ENCODE measurements at places on chromosomes 7 and 10.
A peak's percentile ranks its signal among the peaks of the same experiment; 100 is the strongest.

GRCh38 chr7:38070718-38071117 is 107.3 kb upstream of the STARD3NL start:
- no peak for DNase-seq

DNA sequence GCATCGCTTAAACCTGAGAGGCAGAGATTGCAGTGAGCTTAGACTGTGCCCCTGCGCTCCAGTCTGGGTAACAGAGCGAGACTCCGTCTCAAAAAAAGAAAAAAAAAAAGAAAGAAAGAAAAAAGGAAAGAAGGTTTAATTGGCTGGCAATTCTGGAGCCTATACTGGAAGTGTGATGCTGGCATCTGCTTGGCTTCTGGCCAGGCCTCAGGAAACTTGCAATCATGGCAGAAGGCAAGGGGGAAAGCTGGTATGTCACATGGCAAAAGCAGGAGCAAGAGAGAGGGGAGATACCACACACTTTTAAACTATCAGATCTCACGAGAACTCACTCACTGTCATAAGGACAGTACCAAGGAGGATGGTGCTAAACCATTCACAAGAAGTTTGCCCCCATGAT is 190.0 kb downstream of the CALN1 start:
- DNase-seq, result no peak

GRCh38 chr7:141462958-141463357 is 88.3 kb upstream of the AGK start:
- DNase-seq, result no peak

DNA sequence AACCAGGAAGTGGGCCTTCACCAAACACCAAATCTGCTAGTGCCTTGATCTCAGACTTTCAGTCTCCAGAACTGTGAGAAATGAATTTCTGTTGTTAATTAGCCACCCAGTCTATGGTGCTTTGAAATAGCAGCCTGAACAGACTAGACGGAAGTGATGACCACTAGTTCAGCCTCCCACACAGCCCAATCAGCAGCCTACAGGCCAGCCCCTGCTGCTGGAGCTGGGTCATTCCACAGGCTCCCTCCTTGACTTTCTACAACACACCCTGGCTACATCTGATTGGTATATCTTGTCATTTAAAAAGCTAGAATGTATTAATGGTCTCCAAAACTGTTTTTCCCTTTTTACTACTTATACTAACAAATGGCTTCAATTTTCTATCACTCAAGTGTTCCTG is 277.2 kb upstream of the TAC1 start:
- DNase-seq, result no peak

DNA sequence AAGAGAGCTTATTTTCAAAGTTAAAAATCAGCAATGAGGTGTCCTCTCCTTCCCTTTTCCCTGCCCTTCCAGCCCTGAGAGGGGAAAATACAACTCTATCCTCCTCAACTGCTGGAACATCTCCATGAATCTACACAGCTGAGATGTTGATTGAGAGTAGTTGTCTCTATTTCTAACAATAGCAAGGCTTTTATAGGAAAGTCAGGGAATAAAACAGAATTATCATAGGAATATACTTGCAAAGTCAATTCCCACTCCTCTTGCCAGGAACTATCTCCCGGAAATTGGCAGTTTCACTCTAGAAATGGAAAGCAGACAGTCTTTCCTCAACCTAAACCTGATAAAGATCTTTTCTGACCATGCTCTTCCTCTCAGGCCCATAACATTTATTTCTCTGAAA is 8.8 kb downstream of the HGF start:
- no peak for DNase-seq

- DNase-seq, result no peak
Measured at GRCh38 chr10:70528741-70529362, 50.3 kb downstream of the PALD1 start.

GRCh38 chr7:5495581-5496375 is 72.1 kb upstream of the TNRC18 start:
- DNase-seq, result no peak

DNA sequence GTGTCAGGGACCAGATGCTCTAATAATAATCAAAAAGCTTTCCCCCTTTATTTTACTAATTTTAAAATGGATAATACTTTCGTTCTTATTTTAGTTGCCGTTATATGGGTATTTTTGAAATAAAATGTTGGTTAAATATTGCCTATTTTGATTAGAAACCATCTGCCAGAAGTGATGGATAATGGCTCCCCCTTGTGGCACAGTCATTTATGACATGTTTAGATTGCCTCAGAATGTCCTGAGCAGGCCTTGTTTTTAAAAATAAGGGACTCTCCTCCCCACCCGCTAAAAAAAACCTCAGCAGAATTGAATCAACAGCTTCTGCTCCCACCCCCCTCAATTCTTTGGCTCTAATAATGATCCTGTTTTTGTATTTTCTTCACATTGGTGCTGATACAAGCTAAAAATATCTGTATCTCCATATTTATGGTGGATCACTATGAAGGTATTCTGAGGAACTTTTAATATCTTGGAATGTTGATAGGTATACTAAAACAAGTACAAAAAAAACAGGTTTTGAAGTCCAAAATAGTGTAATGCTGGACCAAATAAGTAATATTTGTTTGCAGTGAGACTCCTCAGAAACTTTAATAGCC is 38.8 kb downstream of the TMEM60 start:
- peak; percentile 64 for DNase-seq

DNA sequence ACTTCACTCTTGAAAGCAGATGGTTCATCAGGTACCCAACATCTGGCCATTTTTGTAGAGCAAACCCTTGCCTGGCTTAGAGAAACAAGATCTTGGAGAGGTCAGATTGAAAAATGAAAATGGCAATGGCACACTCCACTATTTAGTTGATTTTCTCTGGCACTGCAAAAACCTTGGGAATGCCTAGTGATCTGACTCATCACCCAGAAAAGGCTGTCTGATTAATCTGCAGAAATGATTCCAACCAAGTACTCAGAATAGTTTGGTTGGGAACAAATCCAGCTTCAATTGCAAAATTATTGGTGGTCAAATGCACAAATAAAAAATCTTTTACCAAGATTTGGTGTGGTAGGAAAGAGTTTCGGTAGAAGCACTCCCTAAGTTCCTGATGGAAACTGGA is 351.2 kb downstream of the PHTF2 start:
- no peak for DNase-seq

GRCh38 chr7:37216156-37216852 is 232.4 kb downstream of the ELMO1 start:
- no peak for DNase-seq

DNA sequence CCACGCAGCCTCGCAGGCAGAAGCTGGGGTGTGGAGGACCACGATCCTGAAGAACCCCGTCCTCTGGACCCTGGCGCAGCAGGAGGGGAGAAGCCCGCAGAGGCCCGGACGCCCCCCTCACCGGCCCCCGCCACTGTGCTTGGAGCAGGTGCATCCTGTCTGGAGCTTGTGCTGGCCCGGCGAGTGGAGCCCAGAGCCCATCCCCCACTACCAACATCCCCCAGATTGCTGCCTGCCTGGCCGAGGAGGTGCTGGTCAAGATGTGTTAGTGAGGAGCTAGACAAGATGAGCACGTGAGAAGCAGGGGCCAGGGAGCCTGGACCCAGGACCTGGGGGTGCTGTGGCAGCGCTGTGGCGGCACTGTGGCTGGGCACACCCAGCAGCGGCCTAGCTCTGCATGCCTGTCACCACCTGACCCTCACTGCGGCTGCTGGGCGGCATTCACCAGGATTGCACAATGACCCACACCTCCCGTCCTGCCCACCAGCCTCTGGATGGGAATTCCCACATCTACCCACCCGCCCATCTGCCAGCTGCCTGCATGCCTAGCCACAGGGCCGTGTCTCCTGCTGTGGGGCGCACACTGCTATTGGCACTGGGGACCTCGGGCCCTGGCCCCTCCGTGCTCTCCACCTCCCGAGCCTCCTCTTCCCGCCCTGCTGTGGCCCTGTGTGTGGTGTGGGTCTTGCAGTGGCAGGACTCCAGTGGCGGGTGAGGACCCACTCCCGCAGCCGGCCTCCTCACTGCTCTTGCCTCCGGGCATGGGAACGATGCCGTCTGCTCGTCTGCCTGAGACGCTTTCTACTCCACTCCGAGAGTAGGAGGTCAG is 11.8 kb downstream of the GPR146 start:
- no peak for DNase-seq

GRCh38 chr10:133276435-133277201 is at the start of gene ADAM8:
Gene ADAM8 (minus strand): TSS chr10:133276868. CDS start chr10:133276817, 51 bp downstream.
- DNase-seq, result peak; percentile 77

DNA sequence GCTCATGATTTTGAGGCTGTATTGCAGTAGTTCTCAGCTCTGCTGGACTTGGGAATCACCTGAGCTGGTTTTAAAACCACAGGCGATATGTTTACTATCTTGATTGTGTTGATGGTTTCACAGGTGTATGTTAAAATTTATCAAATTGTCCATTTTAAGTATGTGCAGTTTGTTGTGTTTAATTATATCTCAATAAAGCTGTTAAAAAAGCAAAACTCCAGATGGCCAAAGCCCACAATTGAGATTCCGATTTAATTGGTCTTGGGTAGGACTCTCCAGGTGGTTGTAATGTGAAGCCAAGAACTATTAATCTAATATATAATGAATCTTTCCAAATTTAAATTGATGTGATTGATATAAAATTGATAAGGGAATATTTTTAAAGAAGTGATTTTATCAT is 48.6 kb downstream of the NRCAM start:
- no peak for DNase-seq

GRCh38 chr10:51008346-51008745 is 65.9 kb upstream of the PRKG1 start:
- DNase-seq, result no peak

DNA sequence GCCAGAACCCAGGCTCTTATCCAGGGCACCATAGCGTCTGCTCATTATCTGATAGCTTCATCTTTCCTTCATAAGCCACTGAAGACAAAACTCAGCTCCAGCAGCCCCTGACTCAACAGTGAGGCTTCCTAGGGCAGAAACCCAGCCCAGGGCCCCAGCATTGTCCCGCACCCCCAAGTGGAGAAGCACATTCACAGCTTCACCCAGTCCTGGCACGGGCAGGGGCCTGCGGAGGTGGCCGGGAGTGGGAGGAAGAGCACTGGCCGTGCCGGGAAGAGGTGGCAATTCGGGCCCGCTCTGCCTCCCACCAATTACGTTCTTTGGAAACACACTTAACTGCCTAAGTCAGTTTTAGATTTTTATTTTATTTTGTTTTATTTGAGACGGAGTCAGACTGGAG is 10.3 kb upstream of the CALML5 start:
- DNase-seq, result no peak

DNA sequence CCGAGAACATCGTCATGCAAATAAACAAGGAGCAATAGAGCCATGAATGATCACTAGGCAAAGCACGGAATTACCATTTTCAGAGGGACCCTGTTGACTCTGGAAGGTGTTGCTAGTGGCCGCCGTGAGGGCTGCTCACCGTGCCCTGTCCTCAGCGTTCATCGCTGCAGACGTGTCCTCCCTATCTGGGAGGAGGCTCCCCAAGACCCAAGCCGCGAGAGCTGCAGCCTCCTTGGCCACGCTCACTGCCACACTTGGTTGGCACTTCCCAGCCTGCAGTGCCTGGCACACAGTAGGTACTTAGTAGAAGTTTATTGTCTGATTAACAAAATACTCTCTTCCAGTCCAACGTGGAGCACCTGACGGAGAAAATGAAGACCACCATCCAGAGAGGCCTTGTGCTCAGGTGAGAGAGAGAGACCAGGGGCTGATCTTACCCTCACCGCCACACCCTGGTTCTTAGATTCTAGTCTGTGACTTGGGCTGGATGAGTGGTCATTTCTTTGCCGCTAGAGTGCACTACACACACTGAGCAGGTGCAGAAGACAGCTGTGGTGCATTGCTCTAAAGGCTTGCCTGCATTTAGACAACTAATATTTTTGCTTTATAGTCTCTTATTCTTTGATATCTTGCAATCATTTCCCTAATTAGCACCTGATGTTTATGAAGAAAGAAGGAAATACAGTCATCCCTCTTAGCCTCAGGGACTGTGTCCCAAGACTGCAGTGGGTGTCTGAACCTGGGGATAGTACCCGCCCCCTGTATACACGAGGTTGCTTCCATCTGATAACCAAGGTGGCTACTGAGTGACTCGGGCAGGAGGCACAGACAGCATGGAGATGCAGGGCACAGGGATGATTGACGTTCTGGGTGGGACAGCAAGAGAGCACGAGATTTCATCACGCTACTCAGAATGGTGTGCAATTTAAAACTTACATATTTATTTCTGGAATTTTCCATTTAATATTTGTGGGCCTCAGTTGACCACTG is 40.3 kb downstream of the PITRM1 start:
- DNase-seq, result no peak

GRCh38 chr7:132318352-132319318 is 257.6 kb downstream of the PLXNA4 start:
- DNase-seq, result peak; percentile 49

DNA sequence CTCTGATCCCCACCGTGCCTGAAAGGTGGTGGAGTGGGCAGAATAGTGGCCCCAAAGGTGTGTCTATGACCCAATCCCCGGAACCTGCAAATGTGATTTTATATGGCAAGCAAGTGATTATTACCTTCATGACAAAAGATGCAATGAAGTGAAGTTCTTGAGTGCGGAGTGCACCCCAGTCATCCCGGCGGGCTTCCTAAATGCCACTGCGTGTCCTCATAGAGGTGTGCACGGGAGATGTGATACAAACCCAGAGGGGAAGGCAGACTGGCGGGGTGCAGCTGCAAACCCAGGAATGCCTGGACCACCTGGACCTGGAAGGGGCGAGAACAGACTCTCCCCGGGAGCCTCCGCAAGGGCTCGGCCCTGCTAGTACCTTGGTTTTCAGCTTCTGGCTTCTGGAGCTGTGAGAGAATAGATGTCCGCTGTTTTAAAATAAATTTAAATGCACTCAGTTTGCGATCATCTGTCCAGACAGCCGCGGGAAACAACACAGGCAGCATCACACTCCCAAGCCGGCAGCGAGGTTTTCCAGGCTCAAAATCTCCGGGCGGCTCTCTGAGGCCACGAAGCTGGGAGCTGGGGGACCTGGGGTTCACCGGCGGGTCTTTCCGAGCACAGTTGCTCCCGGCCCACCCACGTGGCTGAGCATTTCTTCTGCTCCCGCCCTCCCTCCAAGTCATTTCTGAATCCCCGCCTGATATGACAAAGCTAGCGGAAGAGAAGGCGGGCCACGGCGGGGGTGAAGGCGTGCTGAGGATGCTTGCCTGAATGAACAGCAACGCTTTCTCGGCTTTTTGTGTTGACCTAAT is 50.4 kb upstream of the EBF3 start:
- no peak for DNase-seq

- DNase-seq, result no peak
Measured at GRCh38 chr7:26332698-26333097, 41.0 kb downstream of the SNX10 start.

- DNase-seq, result no peak
Measured at GRCh38 chr7:137652721-137653120, 194.1 kb downstream of the DGKI start.

GRCh38 chr7:36761835-36762234 is 37.5 kb upstream of the AOAH start:
- no peak for DNase-seq

GRCh38 chr7:15561835-15562234 is at the start of gene AGMO:
Gene AGMO (minus strand): TSS chr7:15562015.
- DNase-seq, result no peak

DNA sequence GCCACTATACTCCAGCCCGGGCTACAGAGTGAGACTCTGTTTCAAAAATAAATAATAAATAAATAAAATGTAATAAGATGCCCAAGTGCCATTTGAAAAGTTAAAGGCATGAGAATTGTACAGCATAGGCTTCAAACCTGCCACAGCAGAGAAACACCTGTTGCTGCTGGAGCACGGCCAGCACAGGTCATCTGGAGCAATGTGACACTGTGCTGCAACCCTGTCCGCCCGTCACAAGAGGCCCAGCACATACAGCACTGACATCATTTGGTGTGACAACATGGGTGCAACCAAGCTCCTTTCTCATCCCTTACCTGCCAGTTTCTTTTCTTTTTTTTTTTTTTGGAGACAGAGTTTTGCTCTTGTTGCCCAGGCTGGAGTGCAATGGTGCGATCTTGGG is 1.3 kb downstream of the RFC2 start:
- DNase-seq, result no peak

Measured in naive B cell (primary cell).